Activated CD4-positive, alpha-beta T cell treated with anti-CD3 and anti-CD28 coated beads, Interleukin-2, amount 10 ng/mL, durations not matched to agents 7 days and 5 days (primary cell): ENCODE measurements at places on chromosomes 4 and X. TPM values are rescaled to one million over a fixed set of nuclear protein-coding genes. Genes with fewer than 3 reads are reported as not detected.
A peak's percentile ranks its signal among the peaks of the same experiment; 100 is the strongest.

DNA sequence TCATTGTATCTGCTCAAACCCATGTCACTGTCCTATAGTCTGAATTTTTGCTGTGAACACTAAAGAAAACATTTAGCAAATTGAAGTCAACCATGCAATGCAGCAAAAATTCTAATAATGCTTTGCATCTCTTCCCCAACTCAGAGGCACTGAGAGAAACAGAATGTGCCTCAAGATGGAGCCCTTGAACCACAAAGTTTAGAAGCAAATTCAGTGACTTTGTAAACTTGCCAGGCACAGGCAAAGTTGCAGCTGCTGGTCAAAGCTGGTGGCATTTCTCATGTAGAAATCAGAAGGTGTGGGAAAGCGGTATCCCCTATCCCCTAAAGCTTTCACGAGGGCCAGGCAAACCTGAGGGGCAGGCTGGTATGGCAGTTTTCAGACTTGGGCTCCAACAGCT, 121.7 kb upstream of the DIPK2B start:
- H3K36me3 ChIP-seq, result no peaks in the 10 kb centered on the region
- H3K4me3 ChIP-seq, result no peak overlapping the region
- no peaks in the 10 kb centered on the region for H3K4me1 ChIP-seq
- peak; percentile 5 for DNase-seq
- no peak overlapping the region for H3K27ac ChIP-seq

BANK1 gene
- total RNA-seq, result 0.06 TPM

SPIN4 gene
- total RNA-seq, result 8.6 TPM

- no peaks in the 10 kb centered on the region for H3K36me3 ChIP-seq
- no peak overlapping the region for H3K27ac ChIP-seq
- H3K27me3 ChIP-seq, result peaks cover 8% of the 10 kb centered on the region
- no peak overlapping the region for H3K4me3 ChIP-seq
These were observed 249.4 kb downstream of the ADAMTS3 start for GRCh38 chr4:72319601-72320021.

SEC24B gene
- 24.9 TPM for total RNA-seq

DNA sequence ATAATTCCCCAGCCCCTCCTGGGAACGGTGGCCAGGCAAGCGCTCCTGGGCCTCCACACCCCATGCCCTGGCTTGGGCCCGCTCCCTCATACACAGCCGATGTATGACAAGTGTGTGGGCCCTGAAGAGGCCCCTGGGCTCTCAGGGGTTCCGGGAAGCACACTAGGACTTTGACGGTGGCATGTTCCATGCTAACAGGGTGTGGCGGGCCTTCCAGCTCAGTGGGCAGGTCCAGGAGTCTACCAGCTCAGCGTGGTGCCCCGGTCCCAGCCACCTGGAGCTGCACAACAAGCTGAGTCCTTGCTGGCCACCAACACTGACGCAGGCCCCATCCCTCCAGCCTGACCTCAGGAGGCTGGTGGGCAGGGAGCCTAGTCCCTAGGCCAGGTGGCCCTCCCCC, 24.4 kb upstream of the HMX1 start:
- no peak overlapping the region for H3K4me3 ChIP-seq
- no peaks in the 10 kb centered on the region for H3K36me3 ChIP-seq
- DNase-seq, result no peak
- H3K27me3 ChIP-seq, result peaks cover 26% of the 10 kb centered on the region
- no peak overlapping the region for H3K27ac ChIP-seq

MAGEB2 gene
- total RNA-seq, result not detected

DNA sequence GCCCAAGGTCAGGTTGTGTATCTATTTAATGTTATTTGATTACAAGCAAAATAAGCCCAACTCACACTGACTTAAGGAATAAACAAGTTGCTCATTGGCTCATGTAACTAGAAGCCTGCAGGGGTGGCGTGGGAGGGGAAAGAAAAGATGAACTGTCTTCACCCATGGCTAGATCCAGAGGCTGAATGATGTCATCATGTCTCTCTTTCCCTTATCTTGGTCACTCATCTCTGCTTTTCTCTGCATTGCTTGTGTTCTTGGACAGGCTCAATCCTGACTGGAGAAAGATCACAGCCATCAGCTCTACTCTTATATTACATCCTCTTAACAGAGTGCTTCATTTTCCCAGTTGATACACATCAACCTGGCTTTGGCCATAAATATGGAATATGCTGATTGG, 290.0 kb upstream of the DIAPH2 start:
- H3K4me3 ChIP-seq, result no peak overlapping the region
- no peaks in the 10 kb centered on the region for H3K4me1 ChIP-seq
- H3K36me3 ChIP-seq, result no peaks in the 10 kb centered on the region
- no peak overlapping the region for H3K27ac ChIP-seq

GRCh38 chr4:1227816-1228215, 21.1 kb downstream of the CTBP1 start:
- peaks cover 65% of the 10 kb centered on the region for H3K36me3 ChIP-seq
- H3K4me3 ChIP-seq, result no peak overlapping the region
- DNase-seq, result no peak
- H3K4me1 ChIP-seq, result no peaks in the 10 kb centered on the region
- H3K27me3 ChIP-seq, result no peaks in the 10 kb centered on the region

GRCh38 chr4:107818301-107818910, 6.3 kb upstream of the SGMS2 start:
- peaks cover 8% of the 10 kb centered on the region for H3K4me1 ChIP-seq
- peaks cover 15% of the 10 kb centered on the region for H3K27me3 ChIP-seq
- no peak overlapping the region for H3K4me3 ChIP-seq
- no peak for DNase-seq

USP38 gene
- total RNA-seq, result 24.7 TPM

PLK4 gene
- total RNA-seq, result 61.4 TPM

DNA sequence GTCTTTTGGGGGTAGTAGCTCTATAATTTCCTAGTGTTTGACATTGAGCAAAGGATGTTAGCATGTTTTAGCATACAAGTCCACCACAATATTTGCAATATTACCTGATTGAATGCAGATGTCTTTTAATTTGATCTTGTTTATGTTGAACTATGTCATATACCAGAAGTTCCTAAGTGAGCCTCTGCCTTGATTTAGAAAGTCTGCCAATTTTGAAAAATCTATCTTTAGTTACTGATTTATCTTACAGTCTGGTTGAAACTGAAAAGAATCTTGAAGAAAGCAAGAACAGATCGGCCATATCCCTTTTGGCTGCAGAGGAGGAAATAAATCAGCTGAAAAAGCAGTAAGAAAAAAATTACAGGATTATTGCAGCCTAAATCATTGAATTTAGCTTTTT, 18.5 kb downstream of the SPATA18 start:
- no peaks in the 10 kb centered on the region for H3K4me1 ChIP-seq
- no peaks in the 10 kb centered on the region for H3K36me3 ChIP-seq
- peaks cover 13% of the 10 kb centered on the region for H3K27me3 ChIP-seq
- no peak overlapping the region for H3K4me3 ChIP-seq

- no peaks in the 10 kb centered on the region for H3K4me1 ChIP-seq
- no peak overlapping the region for H3K4me3 ChIP-seq
- no peak for DNase-seq
- H3K27me3 ChIP-seq, result no peaks in the 10 kb centered on the region
- no peak overlapping the region for H3K27ac ChIP-seq
- H3K36me3 ChIP-seq, result peaks cover 1% of the 10 kb centered on the region
These were observed 81.1 kb upstream of the STK26 start for GRCh38 chrX:131942034-131942433.

- H3K4me1 ChIP-seq, result no peaks in the 10 kb centered on the region
- H3K27ac ChIP-seq, result no peak overlapping the region
- no peak for DNase-seq
These were observed 175.1 kb upstream of the KIT start for GRCh38 chr4:54482529-54483200.

GAB3 gene
- total RNA-seq, result 5.5 TPM

CFAP99 gene
- total RNA-seq, result not detected

- peaks cover 22% of the 10 kb centered on the region for H3K27me3 ChIP-seq
- no peaks in the 10 kb centered on the region for H3K36me3 ChIP-seq
- H3K4me1 ChIP-seq, result peaks cover under 1% of the 10 kb centered on the region
- no peak for DNase-seq
- H3K27ac ChIP-seq, result no peak overlapping the region
These were observed 63.5 kb downstream of the ENPP6 start for GRCh38 chr4:184154199-184154598.

NDST4 gene
- not detected for total RNA-seq

- H3K36me3 ChIP-seq, result no peaks in the 10 kb centered on the region
- DNase-seq, result no peak
- no peak overlapping the region for H3K4me3 ChIP-seq
- no peaks in the 10 kb centered on the region for H3K4me1 ChIP-seq
These were observed 207.6 kb downstream of the NAF1 start for GRCh38 chr4:162959046-162959445.

ADH6 gene
- total RNA-seq, result not detected

SPANXB1 gene
- total RNA-seq, result not detected

DNA sequence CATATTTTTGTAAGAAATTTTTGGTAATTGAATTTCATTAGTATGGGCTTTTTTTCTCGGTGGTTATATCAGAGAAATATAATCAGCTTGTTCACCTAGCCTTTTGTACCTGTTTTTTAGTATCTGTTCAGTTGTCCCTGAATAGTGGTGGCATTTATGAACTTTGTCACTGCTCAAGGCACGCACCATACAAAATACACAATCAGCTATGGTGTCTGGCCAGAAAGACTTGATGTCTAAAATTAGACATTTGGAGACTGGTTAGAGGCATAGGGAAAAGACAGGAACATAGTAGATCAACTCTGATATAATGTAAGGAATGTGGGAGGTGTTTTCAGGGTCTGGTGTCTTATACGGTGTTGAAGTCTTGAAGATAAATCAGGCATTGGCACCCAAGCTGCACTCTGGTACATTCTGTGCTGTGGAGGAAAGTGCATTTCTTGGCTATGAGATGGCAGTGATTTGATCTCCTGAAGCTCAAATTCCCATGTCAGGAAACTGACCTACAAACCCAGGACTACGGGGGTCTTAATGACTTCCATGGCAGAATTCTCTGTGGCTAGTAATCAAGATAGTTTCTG, 3.6 kb downstream of the ART3 start:
- DNase-seq, result no peak
- no peaks in the 10 kb centered on the region for H3K36me3 ChIP-seq
- no peak overlapping the region for H3K27ac ChIP-seq
- H3K27me3 ChIP-seq, result peaks cover 14% of the 10 kb centered on the region
- no peak overlapping the region for H3K4me3 ChIP-seq
- H3K4me1 ChIP-seq, result no peaks in the 10 kb centered on the region
